A549 treated with DMSO at 1 μM for 4 hours (cell line): ENCODE measurements at places on chromosomes 1 and 21. TPM values are rescaled to one million over a fixed set of nuclear protein-coding genes. Genes with fewer than 3 reads are reported as not detected.

The VANGL2 gene
- total RNA-seq: 0.84 to 1.3 TPM (median 1.2 TPM) in 5 replicates

The GOLT1A gene
- total RNA-seq: 3.8 to 6.4 TPM (median 5.5 TPM) in 5 replicates

The BLZF1 gene
- 14.3 to 17.7 TPM (median 16.5 TPM) in 5 replicates for total RNA-seq

The CDK18 gene
- 0.66 to 1.3 TPM (median 1.1 TPM) in 5 replicates for total RNA-seq

The RNU1-3 gene
- total RNA-seq: 7.3 TPM in 1 of 5 replicates, not detected in the others

The TNFRSF14 gene
- 0.07 to 0.21 TPM (median 0.21 TPM) in 5 replicates for total RNA-seq
